ENCODE measurements at places on chromosomes 2 and 18.

- DNase-seq: no peak
Observed at GRCh38 chr2:65024149-65024829, 31.9 kb upstream of the CEP68 start.

DNA sequence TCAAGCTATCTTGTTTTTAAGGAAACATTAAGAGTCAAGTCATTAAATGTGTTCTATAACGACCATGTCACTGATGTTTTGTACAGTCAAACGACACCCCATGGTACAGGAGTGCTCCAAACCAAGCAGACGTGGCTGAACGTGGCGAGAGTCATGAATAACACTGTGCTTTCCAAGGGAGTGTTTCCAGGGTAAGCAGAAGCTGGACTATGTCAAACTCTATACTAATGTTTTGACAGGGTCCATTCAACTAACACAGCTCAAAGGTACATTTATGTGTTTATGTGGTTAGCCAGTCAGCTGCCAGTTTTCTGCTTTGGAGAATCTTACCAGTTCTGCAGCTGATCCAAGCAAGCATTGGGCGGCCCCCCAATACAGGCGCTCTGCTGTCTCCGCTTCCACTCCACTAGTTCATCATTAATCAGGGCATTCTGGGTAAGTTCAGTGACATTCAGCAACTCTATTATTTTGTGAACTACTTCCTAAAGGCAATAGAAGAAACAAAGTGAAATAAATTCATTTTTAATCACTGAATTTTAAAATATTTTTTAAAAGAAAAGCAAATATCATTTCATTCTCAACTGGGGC lies 16.4 kb downstream of the STAT1 start:
- no peak for DNase-seq

DNA sequence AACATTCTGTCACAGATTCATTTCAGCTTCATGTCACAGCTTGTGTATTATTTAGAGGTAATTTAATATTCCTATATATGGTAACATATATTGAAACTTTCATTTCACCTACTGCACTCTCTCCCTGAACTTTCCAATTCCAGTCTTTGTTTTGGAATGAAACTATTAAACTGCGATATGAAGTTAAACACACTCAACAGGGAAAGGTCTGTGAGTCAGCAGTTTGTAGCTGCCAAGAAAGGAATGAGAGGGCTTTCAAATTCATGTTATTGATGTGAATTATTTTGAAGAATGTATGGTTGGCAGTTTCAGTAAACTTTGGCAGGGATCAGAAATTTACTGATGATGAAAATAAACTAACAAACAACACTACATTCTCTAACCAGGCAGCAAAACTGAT lies 148.3 kb downstream of the HNMT start:
- no peak for DNase-seq

DNA sequence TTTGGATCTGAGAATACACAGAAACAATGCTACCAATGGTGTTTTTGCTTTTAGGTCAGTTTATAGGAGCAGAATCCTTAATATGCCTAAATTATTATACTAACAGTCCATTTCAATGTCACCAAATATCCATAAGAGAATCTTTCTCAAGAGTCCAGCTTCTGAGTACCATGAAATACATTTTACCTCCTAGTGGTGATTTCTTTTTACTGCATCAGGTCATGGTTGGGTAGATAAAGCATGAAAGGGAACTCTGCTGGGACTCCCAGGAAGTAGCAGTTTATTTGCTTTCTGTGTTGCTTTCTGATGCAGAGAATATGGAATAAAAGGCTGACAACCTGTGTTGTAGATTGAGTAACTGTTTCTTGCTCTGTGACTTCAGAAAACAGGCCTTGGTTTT lies 115.6 kb downstream of the PPP1R1C start:
- DNase-seq: no peak

- no peak for DNase-seq
Observed at GRCh38 chr2:33058716-33059470, 112.1 kb downstream of the LTBP1 start.

GRCh38 chr2:85794491-85795121 lies 40.8 kb downstream of the ATOH8 start:
- DNase-seq: no peak

- no peak for DNase-seq
Observed at GRCh38 chr18:25646971-25647370, 295.0 kb upstream of the ZNF521 start.

GRCh38 chr18:45801416-45802004 lies 24.0 kb upstream of the SIGLEC15 start:
- no peak for DNase-seq

DNA sequence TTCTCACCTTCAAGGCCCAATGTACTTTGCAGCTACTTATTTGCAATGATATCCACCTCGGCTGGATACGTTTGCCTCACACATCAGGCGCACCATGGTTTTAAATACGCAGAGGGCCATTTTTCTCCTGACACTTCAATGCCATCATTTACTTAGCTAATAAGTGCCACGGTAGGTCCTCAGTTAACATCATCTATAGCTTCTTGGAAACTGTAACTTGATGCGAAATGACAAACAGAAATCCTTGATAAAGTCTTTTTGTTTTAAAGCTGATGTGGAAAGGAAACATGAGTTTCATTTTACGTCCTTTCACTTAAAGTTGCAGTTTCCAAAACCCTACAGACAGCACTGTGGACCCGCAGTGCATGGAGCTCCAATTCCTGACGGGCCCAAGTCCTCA lies 37.1 kb downstream of the ZNF516 start:
- DNase-seq: no peak

DNA sequence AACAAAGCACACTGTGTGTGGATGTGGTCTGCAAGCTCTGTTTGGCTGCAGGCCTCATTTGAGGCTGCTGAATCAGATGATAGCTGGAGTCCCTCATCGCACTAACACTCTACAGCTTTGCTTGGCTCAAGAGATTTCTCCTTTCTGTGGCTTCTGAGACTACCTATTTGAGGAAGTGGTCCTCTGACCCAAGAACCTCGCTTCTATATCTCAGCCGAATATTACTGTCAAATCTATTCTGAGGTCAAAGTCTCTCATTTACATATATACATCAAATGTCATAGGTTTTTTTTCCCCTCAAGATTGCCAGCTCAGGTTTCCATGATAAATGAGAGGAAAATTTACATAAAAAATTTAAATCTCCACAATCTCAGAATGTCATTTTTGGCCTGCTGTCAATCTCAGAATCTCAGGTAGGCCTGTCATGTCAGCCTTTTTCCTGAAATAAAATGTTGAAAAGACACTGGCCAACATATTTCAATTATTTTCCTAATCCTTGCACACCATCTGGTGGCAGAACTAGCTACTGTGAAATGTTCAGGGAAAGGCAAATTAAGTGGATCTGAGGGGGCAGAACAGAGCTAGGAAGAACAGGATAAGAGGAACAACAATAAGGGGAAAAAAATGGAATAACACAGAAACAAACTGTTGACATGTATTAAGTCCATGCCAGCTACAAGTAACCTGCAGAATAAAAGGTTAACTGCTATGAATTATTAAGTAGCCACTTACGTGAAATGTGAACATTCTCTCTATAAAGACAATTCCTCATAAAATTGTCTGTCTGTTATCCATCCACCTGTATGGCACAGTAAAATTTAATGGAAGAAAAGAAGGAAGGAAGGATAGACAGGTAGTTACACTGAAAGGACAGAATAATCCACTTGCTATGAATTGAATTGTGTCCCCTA lies 39.3 kb downstream of the AP1S3 start:
- no peak for DNase-seq

- peak; percentile 18 for DNase-seq
Observed at GRCh38 chr18:63949068-63949737, at the start of gene HMSD. Gene HMSD, plus strand, starts transcription at chr18:63949301. Its CDS starts 4,155 bp downstream, at chr18:63953456.

- DNase-seq: no peak
Observed at GRCh38 chr2:112812318-112813267, 24.0 kb downstream of the IL1B start.

DNA sequence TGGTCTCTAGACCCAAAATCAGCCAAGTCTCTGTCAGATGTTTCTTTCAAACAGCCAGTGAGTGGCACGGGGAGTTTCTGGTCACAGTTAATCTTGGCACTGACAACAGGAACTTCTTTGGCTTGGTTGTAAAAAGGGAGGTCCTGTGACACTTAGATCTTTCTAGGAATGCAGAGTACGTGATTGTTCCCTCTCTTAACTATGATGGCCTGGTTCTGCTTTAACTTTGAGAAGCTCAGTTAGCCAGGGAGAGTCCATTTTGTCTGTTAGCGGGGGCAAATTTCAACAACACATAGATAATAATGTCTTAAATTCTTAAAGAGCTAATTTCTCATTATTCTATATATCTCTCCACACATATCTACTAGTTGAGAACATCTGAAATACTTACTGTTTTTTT lies 344.5 kb upstream of the LRRTM4 start:
- DNase-seq: no peak

DNA sequence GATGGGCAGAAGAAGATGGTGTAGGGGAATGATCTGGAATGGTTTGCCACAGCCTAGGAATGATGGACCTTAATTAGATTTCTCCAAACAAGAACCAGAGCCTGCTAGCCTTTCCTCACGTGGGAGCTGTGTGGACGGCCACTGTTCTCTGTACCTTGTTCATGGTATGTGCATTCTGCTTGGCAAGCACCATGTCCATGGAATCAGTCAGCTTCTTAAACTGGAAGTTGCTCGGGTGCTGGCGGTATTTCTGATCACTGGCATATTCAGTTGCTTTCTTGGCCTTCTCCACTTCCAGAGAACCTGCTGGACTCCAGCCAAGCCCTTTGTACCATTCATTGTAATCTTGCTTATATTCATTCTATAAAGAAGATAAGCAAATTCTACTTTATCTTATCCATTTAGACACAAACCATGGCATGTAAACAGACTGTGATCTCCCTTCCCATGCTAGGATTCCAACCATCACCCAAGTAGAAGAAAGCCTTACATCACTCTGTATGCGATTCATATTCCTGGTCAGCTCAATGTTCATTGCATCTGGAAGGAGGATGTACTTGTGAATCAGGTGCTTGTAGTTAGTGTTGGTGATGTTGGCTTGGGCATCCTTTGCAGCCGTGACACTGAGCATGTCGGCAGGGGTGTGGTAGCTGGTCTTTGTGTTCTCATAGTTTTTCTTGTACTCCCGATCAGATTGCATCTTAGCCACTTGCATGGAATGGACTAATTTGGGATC lies 78.4 kb downstream of the NEB start:
- no peak for DNase-seq

DNA sequence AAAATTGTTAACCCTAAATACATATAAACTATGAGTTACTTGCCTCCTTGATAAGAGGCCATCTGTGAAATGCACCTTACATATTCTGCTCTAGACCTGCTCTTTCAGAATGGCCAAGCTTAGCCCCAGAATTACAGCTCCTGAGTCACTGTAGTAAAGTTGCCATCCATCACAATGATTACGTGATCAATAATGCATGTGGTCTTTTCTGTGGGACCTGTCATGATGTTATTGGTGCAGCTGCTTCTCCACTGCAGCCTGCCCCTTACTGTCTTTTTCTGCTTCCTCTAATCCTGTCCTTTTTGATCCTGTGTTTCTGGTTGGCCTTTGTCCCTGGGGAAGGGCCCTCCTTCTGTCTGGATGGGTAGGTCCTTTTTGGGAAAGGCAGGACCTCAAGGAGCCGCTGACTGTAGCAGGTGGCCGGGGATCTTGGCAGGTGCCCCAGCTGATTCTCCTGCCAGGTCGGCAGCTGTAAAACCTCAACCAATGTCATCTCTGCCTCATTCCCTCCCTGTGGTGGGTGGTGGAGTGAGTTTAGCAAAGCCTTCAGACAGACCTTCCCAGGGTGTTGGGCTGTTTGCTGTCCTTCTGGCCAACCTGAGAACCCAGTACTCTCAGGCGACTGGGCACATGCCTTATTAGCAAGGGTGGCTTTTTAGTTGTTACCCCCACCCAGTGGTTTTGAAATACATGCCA lies 126.2 kb upstream of the EML6 start:
- no peak for DNase-seq

GRCh38 chr2:38554973-38555595 lies 47.6 kb downstream of the HNRNPLL start:
- DNase-seq: no peak

DNA sequence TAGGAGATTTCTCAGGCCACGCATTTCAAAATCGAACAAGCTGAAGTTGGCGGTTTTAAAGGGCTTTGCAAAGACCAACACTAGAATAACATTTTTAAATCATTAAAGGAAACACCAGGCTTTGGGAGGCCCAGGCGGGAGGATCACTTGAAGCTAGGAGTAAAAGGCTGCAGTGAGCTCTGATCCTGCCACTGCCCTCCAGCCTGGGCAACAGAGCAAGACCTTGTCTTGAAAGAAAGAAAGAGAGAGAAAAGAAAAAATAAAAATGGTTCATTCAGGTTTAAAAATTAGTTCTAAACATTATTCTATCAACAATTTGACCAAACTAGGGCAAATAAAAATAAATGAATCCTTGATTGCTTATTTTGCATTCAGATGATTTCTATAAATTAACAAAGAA lies 789 bp upstream of the CHST9 start:
- no peak for DNase-seq

DNA sequence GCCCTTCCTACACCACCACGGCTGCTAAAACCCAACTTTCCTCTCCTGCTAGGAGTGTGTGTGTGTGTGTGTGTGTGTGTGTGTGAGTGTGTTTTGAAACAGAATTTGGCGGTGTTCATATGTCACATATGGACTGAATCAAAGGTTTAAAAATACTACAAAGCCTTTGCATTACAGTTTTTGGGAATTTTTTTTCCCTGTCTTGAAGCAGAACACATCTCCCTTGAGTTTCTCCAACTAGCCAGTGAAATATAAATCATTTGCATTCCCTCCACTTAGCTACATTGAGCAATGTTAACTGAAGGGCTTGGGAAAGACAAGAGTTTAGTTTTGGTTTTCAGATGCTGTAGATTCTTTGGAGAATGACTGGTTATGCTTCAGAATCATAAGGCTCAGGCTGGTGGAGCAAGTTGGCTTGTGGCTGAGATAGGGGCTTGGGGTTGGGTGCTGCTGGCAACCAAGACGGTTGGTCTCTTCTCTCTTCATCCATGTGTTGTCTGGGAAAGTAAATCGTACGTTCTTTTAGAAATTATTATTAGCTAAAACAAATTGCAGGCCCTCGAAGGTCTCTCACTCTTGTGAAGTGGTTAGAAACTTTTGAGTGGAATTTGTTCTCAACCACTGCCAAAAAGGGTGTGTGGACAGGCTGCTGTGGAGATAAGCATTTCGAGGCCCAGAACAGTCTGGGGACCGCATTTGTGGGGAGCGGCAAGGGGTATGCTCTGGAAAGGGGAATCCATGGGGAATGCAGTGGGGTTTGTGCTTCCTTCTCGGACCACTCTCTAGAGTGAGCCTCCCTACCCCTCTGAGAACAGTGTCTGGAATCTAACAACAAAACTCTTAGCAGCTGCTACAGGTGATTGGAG lies 1.4 kb downstream of the NRP2 start:
- DNase-seq: no peak

DNA sequence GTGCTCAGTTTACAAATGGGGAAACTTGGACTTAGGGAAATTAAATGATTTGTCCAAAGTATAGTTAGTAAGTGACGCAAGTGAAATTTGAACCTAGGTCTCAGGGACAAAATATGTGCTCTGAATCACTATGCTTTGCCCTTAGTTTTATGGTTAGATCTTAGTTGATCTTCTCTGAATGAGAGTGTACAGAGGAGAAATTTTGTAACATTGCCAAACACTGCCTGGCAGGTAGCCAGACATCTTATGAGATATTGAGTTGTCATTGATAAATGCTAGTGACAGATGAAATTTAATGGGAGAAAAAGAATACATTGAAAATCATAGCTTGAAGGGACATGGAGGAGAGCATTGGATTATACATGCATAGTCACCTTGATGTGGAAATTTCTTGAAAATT lies 91.4 kb downstream of the GALNT1 start:
- DNase-seq: no peak

GRCh38 chr2:30639836-30640235 lies 167.4 kb downstream of the CAPN13 start:
- no peak for DNase-seq

- DNase-seq: no peak
Observed at GRCh38 chr2:230068651-230069055, at the start of gene SLC16A14. Gene SLC16A14, minus strand, starts transcription at chr2:230068924. Its CDS starts 9,572 bp downstream, at chr2:230059352.
